ENCODE measurements at places on chromosomes 12 and 14.

DNA sequence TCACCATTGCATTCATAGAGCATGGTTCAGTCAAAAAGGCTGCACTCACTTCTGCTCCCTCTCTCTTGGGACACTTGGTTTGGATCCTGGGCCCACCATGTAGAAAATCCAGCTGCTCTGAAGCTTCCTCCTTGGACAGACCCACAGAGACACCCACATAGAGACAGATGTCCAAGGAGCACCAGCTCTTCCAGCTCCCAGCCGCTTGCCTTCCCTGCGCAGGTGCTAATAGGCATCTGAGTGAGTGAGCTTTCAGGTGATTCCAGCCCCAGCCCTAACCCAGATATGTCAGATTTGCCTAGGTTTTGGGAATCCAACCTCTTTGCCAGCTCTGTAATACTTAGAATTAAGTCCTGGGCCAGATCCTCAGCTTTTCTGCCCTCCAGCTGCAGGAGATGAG, 38.6 kb downstream of the DLK1 start:
- no peak for DNase-seq

- peak; percentile 91 for DNase-seq
Observed at GRCh38 chr12:94795520-94795919, 145.2 kb upstream of the TMCC3 start.

DNA sequence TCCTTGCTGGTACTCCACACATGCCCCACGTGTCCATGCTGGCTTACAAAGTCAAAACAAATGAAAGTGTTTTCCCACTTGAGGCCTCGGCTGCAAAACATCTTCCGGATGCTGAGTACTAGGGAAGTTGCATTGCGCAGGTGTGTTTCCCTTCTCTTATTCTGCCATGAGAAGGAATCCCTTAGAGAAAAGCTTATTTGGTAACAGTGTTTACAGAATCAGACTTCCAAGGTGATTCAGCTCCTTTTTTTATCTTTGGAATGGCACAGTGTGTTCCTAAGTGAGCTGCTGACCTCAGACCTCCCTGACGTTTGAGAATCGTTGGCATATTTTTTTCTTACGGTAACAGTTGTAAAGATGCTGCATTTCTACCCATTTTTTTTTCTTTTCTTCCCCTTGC, 211.3 kb downstream of the ESR2 start:
- DNase-seq: no peak

DNA sequence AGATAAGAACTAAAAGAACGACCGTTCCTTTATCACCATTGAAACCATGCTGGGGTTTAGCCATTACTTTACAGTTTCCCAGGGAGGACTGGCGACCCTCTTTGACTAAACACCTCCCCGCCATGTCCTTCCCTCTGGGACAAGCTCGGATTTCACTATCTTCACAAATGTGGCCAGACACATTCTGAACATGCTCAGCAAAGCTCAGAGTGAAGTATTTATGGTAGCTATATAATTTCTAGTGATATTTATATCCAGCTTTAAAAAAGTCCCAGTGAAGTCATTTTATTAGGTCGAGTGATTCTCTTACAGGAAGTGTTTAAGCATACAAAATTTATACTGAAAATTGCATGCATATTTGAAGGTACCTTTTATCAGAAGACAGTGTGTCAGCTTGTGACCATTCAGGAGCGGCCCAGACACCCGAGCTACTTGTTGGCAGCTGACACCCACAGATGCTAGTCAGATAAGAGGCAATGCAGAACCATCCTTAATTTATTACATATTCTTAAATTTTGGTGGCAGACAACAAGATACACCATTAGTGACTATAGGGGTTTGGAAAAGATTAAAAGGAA, 36.8 kb downstream of the NIN start:
- no peak for DNase-seq

GRCh38 chr12:85680881-85681280, 155.3 kb downstream of the RASSF9 start:
- no peak for DNase-seq

- DNase-seq: no peak
Observed at GRCh38 chr12:49689237-49689636, 18.0 kb downstream of the FMNL3 start.

- DNase-seq: no peak
Observed at GRCh38 chr12:105072888-105073488, 11.3 kb downstream of the ALDH1L2 start.

DNA sequence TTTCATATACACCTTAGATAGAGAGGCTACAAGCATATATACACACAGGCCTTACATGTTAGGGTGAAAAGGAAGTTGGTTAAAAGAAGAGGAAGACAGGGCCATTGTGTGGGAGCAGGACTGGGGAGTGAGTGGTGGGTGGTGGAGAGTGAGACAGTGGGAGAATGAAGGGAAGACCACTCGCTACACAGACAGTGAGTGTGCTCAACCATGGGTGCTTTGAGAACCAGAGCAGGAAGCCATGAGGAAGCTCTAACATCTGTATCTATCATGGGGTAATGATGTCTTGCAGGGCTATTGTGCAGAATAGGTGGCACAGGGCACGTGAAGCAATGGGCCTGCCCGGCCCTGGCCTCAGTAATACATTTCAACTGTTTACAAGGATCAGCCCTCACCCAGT, 11.4 kb upstream of the KRT74 start:
- DNase-seq: no peak

DNA sequence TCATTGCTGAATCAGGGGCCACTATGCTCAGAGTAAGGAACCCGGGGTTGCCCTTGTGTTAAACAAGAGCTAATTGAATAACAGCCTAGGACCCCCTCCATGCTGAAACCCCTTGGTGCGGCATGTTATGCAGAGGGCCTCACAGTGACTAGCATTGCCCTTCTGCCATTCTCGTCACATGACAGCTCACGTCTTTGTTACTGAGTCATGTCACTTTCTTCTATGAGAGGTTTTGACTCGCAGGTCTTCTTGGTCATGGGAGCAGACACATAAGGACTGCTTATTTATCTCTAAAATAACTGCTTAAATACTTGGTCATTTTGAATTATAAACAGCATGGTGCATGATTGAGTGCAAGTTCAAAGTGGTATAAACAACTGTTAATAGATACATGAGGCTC, 24.9 kb downstream of the TCTN1 start:
- DNase-seq: no peak

GRCh38 chr14:97846156-97846555, 1049.0 kb downstream of the VRK1 start:
- DNase-seq: no peak

Data from fibroblast of skin of abdomen (primary cell).